ENCODE measurements at places on chromosomes 7 and 10.

- DNase-seq: no peak
Observed at GRCh38 chr10:77318739-77319138, 318.9 kb downstream of the KCNMA1 start.

- no peak for DNase-seq
Observed at GRCh38 chr7:152869041-152869676, 109.6 kb downstream of the ACTR3B start.

GRCh38 chr7:152006336-152006735, 19.1 kb upstream of the GALNT11 start:
- DNase-seq: no peak

- DNase-seq: no peak
Observed at GRCh38 chr10:124742413-124743190, 1.6 kb downstream of the FAM53B start.

DNA sequence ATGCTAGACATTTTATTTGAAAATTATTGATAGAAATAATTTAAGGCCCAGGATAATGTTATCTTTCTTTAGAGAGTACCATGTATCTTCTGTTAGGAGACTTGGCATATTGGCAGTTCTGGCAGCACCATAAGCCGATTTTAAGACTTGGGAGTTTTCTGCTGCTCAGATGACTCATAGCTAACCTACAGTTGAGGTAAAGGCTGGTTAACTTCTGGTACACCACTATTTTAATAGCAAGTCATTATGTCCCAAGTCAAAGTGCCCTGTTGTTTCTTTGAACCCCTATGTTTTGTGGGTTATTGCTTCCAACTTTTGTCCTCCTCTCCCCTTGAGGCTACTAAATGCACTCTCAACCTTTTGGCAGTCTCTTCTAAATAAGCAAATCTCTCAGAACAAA, 25.2 kb downstream of the ATRNL1 start:
- no peak for DNase-seq

GRCh38 chr7:47180516-47180826, 401.4 kb downstream of the TNS3 start:
- DNase-seq: no peak

GRCh38 chr10:122474131-122474818, 12.9 kb downstream of the HTRA1 start:
- DNase-seq: no peak

- no peak for DNase-seq
Observed at GRCh38 chr7:98643236-98643985, 26.3 kb downstream of the NPTX2 start.

GRCh38 chr10:21496343-21497176, 28.9 kb downstream of the SKIDA1 start:
- no peak for DNase-seq

GRCh38 chr10:88792661-88793060, 9.9 kb upstream of the LIPM start:
- DNase-seq: peak; percentile 8

DNA sequence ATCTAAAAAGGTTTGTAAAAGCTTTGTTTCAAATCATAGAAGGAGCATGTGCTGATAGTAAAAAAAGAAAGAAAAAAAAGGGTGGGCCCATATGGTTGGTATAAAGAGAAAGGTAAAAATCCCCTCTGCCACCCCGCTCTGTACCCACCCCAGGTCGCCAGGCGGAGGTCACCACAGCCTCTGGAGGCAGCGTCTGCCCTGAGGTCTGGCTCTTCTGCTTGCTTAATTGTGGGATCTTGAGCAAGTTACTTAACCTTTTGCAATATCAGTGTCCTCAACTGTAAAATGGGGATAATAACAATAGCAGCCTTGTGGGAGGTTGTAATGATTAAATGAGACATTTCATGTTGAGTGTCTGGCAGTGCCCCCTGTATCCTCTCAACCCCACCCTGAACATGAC, 10.7 kb upstream of the PCBD1 start:
- DNase-seq: no peak

DNA sequence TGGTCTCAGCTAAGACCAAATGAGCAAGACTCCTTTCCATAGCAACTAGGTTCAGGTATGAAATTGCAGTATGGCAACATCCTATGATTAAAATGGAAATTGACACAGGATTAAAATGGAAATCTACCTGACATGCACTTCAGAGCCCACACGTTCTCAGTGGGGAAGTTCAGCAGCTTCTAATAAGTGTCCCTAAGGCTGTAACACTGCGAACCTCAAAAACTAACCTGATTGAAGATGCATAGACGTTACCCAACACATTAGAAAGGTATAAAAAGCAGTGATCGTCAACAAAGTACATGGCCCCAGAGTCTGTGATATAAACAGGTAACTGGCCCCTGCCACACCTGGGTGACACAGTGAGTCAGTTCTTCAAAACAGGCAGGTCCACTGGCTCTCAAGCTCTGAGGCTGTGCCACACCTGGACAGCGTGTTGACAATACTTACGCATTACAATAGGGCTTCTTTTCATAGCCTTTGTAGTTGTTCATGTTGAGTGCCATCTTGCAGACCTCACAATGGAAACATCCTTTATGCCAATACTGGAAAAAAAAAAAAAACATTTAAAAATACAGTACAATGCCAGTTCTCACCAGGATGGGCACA, 274.9 kb upstream of the NEBL start:
- no peak for DNase-seq

- DNase-seq: peak; percentile 29
Observed at GRCh38 chr10:43594944-43595589, 11.2 kb upstream of the ZNF485 start.

GRCh38 chr7:134022286-134022911, 104.7 kb upstream of the LRGUK start:
- no peak for DNase-seq

DNA sequence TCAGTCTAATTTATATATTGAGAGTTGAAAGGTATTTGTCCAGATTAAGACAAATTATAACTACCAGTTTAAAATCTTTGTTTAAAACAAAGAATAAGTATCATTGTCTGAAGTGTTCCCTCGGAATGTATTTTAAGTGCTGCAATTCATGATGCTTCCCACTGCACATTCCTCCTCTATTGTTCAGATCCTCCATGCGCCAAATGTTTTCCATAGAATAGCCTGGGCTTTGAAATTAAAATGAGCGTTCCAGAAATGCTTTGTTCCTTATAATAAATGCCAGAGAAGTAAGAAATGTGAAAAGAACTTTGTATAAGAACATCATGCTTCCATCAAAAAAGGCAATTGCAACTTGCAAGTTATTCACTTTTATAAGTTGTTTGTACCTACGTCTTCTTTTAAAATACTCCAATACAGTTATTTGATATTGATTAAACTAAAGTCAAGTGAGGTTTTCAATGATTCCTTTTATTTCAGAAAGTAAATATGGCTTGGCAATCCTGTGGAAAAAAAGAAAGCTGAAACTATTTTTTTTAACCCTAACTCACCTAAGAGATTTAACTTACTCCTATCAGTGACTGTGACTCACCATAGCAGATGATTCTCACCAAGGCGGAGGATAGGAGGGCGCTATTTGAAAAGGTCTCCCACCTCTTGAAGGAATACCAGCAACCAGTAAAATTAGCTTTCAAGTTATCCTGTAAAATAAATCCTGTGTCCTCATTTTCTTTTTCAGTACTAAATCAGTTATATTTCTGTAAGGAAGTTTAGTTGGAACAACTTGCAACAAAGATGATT, 85.8 kb downstream of the CTNNA3 start:
- no peak for DNase-seq

GRCh38 chr7:155597753-155598140, 46.7 kb upstream of the RBM33 start:
- DNase-seq: no peak

GRCh38 chr7:88256906-88257305, 37.1 kb upstream of the SRI start:
- DNase-seq: no peak

- no peak for DNase-seq
Observed at GRCh38 chr7:82156168-82156567, 287.4 kb downstream of the CACNA2D1 start.

GRCh38 chr10:33109788-33110469, 151.9 kb upstream of the ITGB1 start:
- DNase-seq: no peak

GRCh38 chr7:106421181-106421762, 136.5 kb upstream of the NAMPT start:
- no peak for DNase-seq

GRCh38 chr7:77415476-77415822, 700 bp downstream of the GSAP start:
- no peak for DNase-seq

DNA sequence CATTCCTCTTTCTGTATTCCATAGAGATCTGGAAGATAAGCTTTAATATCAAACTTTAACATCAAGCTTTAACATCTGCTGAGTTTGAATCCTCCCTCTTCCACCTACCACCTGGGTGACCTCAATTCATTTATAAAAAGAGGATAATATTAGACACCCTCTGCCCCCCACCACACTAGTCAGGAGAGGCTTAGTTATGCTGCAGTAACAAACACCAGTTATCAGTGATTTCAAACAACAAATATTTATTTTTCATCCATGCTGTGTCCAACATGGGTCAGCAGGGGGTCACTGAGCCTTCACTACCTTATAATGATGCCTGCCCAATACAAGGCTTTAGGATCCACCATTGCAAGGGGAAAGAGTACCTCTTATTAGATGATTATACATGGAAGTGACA, 322.0 kb downstream of the RNLS start:
- DNase-seq: no peak

DNA sequence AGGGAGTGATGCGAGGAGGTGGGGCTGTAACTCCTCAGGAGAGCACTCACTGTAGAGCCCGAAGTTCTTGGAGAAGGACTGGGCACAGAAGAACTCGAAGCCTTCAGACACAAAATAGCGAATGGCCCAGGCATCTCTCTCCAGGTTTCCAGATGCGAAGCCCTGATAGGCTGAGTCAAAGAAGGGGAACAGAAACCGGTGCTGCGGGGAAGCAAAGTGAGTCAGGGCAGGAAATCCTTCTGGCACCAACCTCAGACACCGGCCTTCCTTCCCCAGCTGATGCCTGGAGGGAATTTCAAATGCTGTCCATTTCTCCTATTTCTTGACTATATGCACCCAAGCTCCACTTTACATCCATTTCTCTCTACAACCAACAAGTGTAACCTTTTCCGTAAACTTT, 26.8 kb downstream of the GOT1 start:
- peak; percentile 4 for DNase-seq

GRCh38 chr10:127013211-127013656, 108.0 kb downstream of the DOCK1 start:
- DNase-seq: no peak

GRCh38 chr7:5625938-5626337, 155.5 kb downstream of the RNF216 start:
- DNase-seq: no peak

DNA sequence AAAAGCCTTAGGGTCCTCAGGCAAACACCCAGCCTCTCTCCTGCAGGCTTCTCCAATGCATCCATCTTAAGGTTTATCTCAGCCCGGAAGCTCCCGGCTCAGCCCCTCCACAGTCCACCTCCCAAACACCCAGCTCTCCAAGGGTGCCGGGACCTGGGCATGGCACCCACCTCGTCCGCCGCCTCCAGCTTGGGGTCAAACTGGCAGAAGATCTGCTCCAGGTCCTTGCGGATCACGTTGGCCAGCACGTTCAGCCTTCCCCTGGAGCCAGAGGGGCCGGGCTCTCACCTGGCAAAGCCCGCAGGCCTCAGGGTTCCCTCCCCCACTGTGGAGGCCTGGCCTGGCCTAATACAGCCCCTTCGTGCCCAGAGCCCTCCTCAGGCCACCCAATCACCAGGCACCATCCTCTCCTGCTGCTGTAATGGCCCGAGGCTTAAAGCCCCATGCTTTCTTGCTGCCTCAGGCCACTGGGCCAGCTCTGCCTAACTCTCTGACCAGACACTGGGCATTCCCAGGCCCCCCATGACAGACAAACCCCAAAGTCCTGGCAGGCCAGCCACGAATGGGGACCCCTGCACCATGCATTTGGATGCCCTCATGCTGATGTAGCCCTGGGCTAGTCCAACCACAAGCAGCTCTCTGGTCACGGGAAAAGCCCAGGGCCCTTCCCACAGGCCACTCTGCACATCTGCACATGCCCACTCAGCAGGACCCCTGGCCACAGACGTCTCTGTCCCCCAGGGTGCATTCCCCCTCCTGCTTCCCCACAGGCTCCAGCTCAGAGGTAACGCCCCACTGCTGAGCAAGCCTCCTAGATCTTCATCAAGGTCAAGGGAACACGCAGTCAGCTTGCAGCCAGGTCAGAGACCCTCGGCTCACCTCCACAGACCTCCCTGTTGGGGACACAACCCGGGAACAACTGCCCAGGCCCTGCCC, 12.3 kb downstream of the OGDHL start:
- DNase-seq: no peak

- DNase-seq: no peak
Observed at GRCh38 chr7:65746398-65746669, 126.5 kb upstream of the VKORC1L1 start.
